ENCODE measurements at places on chromosomes 4 and X.

DNA sequence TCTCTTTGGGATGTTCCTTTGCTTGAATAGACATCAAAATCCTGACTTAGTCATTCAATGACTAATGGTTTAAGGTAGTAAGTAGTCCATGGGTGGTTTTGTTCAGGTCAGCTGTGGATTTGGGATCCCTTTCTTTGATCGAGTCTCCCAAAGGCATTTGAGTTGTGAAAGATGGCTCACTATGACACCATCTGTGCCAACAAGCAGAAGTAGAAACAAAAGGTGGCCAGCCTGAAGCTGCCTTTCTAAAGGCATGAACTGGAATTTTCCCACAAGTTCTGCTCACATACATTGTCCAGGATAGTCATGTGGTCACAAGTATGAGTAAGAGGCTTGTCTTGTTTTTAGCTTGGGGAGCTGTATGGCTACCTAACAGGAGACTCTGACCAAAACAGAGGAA, 129.9 kb downstream of the CCNG2 start:
- DNase-seq: no peak

DNA sequence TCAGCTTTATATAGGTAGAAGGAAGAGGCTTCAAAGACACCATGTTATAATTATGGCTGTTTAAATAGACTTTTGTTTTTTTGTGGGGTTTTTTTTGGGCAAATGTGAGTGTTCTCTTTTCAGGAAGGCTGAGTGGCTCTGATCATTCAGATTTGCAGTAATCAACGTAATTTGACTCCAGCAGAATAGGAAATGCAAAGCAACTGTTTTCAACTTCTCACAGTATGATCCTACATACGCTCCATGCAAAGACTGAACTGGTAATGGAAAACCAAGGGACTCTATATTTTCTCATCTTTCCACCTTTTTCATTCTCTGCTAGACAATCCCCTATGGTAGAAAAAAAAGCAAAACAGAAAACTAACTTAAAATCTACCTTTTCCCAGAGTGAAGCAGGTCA, 10.8 kb downstream of the ADH1B start:
- no peak for DNase-seq

DNA sequence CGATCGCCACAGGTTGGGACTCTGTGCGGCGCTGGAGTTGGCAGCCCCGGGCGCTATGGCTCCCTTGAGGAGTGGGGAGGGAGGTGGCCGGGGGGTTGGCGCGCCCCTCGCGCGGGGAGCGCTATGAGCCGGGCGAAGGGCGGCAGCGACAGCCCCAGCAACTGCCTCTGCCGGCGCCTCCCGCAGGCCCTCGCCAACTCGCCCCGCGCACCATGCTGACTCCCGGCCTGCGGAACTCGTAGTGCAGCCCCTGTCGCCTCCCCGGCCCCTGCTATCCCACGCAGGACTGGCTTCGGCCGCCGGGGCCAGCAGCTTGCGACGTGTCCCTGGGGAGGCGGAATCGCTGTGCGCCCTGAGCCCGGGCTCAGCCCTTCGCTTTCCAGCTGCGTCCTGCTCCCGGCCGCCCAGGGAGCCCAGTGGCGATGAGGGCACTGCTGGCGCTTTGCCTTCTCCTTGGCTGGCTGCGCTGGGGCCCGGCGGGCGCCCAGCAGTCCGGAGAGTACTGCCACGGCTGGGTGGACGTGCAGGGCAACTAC, 415 bp downstream of the SHISA3 start:
- DNase-seq: no peak

GRCh38 chr4:140764785-140765392, 8.7 kb upstream of the TBC1D9 start:
- DNase-seq: no peak

GRCh38 chrX:46477435-46477834, 67.8 kb downstream of the ZNF674 start:
- no peak for DNase-seq

DNA sequence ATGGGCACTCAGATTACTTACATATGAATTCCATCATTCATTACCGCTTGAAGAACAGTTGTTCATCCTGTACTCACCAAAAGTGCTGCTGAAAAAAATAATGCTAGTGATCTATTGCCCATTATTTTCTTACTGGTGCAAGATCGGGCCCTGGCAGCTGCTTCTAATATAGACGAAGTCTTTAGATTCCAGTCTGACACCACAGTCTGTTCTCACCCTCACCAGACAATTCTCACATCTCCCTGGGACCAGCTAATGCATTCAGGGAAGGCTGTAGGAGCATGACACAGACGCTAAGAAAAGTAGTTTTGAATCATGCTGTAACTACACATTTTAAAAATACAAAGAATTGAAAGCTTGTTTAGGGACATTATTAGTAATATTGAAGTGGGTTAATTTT, 13.8 kb downstream of the GEMIN8 start:
- no peak for DNase-seq

GRCh38 chrX:11724122-11725017, 33.7 kb upstream of the MSL3 start:
- DNase-seq: no peak

DNA sequence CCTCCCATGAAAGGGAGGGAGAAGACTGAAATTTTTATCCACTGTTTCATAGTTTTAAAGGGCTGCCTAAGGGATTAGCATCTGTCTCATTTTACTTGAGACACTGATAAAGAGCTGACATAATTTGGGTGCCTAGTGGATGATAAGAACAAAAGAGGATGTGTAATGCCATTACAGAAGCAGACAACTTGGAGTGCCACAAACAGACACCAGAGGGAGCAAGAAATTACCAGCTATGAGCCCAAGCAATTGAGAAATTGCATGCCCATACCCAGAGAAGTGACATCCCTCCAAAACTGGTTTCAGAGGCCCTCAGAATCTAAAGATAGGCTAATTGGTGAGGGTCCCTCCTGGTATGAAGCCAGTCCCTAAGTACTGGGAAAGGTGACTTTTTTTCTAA, 38.5 kb upstream of the POU3F4 start:
- peak; percentile 20 for DNase-seq

- DNase-seq: no peak
These were observed 599.8 kb downstream of the GALNTL6 start for GRCh38 chr4:172412851-172413580.

- DNase-seq: no peak
These were observed 134.3 kb downstream of the GUCY2F start for GRCh38 chrX:109347632-109348031.

DNA sequence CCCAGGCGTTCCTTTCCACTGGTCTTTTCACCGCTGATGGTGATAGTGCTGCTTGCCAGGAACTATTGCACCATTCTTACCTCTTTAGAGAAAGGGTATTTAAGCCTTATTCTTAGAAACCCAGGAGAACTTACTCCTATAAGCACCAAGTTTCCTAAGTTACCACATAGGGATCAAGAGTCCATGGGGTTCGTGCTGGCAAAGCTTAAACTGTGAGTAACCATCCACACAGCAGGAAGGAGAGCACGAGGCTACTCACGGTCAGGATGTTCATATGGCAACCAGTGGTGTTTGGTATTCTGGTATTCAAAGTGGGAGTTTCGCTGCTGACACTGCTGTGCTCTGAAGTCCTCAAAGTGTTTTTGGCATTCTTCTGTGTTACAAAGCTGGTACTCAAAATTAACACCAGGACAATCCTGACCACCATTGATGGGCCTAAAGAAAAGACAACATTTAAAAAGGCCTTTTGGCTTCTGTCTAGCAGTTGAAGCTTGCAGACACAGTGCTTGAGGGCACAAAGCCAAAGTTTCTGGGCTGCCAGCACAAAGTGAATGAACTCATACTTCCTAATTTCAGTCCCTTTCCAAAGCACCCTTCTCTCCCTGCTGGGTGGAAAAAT, 256.9 kb downstream of the ADAMTS3 start:
- peak; percentile 25 for DNase-seq

DNA sequence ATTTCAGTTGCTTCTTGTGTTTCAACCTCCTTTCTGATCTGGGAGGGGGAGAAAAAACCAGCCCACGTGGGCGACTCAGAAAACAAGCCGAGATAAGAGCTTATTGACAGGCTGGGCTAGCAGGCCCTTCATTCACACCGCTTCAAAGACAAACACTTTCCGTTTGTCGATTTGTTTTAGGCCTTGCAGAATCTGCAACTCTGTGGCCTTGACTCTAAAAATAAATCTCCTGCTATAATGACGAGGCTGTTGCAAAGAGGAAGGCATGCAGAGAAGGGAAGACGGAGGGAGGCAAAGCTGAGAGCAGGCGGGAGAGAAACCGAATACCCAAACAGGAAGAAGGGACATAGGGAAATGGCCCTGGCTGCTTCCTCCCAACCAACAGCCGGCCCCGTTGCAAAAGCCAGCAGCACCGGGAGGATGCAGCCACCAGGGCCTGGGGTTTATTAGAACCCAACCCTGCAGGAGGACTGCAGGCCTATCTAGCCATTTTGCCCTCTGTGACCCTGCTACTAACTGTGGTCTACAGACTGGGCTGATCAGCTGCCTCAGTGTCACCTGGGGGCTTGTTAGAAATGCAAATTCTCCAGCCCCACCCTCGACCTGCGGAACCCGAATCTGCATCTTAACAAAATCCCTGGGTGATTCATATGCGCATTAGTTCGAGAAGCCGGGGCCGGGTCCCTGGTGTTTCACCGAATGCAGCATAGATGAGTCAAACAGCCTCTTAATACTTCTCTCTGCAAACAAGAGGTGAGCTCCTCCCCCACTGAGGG, 325.5 kb downstream of the BCOR start:
- peak; percentile 65 for DNase-seq

DNA sequence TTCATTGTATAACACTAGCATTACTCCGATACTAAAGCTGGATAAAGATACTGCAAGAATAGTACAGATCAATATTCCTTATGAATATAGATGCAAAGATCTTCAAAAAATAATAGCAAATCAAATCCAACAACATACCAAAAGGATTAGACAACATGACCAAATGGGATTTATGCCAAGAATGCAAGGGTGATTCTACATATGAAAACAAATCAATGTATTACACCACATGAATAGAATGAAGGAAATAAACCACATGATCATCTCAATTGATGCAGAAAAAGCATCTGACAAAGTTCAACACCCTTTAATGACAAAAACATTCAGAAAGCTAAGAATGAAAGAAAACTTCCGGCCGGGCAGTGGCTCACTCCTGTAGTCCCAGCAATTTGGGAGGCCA, 42.8 kb downstream of the CUL4B start:
- no peak for DNase-seq
